ENCODE measurements at places on chromosomes 12 and 14.
A peak's percentile ranks its signal among the peaks of the same experiment; 100 is the strongest.

- no peak for DNase-seq
Measured at GRCh38 chr12:32272465-32272864, 126.9 kb upstream of the FGD4 start.

- peak; percentile 88 for DNase-seq
Measured at GRCh38 chr12:95611676-95612309, 60.5 kb upstream of the USP44 start.

GRCh38 chr14:65676361-65677014, 264.0 kb downstream of the FUT8 start:
- DNase-seq: no peak

DNA sequence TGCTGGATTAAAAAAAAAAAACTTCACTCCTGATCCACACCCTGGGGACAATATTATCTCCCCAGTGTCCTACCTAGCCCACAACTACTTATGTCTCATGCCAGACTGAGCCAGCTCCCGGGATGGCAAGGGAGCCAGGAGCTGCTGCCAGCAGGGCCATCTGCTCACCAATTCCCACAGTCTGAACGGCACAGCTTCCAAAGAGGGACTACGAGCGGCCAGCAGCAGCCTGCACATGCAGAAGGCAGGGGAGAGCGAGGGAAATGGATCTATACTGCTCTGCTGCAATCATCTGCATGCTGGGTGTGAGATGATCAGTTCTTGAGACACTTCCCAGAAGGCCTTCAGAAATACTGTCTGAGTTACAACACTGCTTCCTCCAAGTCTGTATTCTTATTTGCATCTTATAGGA, 11.1 kb downstream of the SSH1 start:
- no peak for DNase-seq

GRCh38 chr12:90546511-90546910, 408.5 kb downstream of the CCER1 start:
- no peak for DNase-seq

DNA sequence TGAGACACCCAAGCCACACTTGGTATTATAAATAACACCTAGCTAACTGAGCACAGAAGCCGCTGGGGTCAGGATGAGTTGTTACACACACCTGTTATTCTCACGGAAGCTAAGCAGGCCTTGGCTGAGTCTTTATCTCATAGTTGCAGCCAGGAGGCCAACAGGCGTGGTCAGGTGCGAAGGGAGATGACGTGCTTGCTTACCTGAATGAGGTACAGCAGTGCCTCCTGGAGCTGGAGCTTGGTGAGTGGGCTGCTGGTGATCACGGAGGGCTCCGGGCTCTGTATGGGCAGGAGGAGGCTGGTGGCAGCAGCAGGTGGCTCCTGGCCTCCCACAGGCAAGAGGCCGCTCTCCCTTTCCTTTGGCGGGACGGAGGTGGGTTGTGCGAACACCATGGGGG, 30.4 kb upstream of the CACNA2D4 start:
- no peak for DNase-seq

GRCh38 chr14:25116607-25117006, 66.7 kb upstream of the STXBP6 start:
- DNase-seq: no peak

DNA sequence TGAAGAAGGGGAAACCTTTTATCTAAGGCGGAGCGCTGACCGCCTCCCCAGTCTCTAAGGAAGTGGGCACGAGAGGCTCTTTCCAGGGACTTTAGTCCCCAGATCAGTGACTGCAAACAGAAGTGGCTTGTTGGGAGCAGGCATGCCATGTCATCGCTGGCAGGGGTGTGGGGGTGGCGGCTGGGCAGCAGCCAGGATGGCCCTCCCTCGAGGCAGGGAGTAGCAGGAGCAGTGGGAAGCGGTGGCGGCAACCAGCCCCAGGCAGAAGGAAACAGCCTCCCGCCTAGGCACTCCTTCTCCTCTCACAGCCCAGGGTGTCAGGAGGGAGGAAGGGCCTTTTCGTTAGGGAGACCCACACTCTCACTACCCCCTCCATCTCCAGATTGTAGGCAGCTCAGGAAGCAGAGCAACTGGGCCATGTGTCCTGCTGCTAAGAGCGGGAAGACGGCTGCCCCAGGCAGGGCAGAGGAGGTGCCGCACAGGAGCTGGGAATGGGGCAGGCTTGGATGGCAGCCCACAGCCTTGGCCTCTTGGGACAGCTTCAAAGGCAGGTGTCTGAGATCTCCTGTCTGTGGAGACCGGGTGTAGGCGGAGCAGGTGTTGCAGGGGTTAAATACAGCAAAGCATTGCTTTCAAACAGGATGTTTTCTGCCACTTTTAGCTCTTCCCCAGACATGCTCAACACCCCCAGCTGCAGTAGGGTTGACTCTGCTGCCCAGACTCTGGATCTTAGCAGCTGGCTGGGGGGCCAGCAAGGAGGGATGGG, 21.8 kb downstream of the VDR start:
- no peak for DNase-seq

GRCh38 chr12:92540782-92541423, 161.9 kb upstream of the PLEKHG7 start:
- no peak for DNase-seq

DNA sequence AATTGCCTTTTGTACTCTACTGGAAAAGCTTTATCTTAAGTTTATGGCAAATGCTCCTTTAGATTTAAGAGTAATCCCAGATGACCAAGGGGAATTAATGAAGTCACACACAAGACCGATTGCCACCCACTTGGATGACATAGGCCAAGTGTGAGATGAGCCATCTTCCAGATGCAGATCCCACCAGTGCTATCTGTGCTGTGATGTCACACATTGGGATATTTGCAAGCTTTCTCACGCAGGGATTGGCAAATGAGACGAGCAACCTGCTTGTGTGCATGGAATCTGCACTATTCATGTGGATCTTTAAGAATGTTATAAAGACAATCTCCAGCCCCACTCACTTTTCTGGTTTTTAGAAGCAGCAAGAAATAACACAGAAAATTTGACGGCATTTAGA, 602.1 kb upstream of the TMEM132C start:
- DNase-seq: no peak

DNA sequence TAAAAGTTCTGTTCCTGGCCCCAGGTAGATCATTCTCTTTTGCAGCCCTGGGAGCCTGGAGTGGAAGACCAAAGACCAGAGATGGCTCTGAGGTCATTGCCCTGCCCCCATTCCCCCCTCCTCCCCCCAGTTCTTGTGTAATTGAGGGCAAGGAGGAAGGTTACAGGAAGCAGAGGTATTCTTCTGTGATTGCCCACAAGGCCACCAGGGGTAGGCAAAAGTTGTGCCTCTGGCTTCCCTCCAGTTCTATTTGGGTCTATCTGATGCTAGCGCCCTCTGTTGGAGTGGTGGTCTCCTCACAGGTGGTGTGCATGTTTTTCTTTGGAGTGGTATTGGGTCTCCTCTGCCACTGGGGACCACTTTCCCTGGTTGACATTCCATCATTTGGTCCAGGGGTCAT, 41.2 kb upstream of the CRY1 start:
- no peak for DNase-seq

GRCh38 chr12:1947081-1947480, 28.6 kb upstream of the CACNA2D4 start:
- DNase-seq: no peak

Data from NCI-H1105 treated with DMSO at 0.1 percent for 48 hours (cell line).